ENCODE measurements at places on chromosomes 7 and 10. TPM values are rescaled to one million over a fixed set of nuclear protein-coding genes. Genes with fewer than 3 reads are reported as not detected.

The UNC5B gene
- total RNA-seq: 0.08 TPM

The MORN4 gene
- 2.7 TPM for total RNA-seq

The TCERG1L gene
- total RNA-seq: 0.10 TPM

The PNLIP gene
- not detected for total RNA-seq

The NPSR1 gene
- total RNA-seq: not detected

The RARRES2 gene
- not detected for total RNA-seq

The DDX56 gene
- 99.7 TPM for total RNA-seq

The PCLO gene
- total RNA-seq: not detected

The SFRP5 gene
- total RNA-seq: not detected

The ACHE gene
- total RNA-seq: 0.64 TPM

GRCh38 chr7:12629816-12630512, 57.5 kb upstream of the ARL4A start:
- DNase-seq: no peak

- no peak for DNase-seq
Observed at GRCh38 chr10:12727832-12728215, 273.7 kb downstream of the CCDC3 start.

- DNase-seq: peak; percentile 82
Observed at GRCh38 chr7:30478349-30479201, at the start of gene NOD1. TSS of gene NOD1 (minus strand) at chr7:30478784. CDS start at chr7:30456921, 21,863 bp downstream.

GRCh38 chr10:124978376-124978725, 36.4 kb downstream of the ZRANB1 start:
- DNase-seq: no peak

DNA sequence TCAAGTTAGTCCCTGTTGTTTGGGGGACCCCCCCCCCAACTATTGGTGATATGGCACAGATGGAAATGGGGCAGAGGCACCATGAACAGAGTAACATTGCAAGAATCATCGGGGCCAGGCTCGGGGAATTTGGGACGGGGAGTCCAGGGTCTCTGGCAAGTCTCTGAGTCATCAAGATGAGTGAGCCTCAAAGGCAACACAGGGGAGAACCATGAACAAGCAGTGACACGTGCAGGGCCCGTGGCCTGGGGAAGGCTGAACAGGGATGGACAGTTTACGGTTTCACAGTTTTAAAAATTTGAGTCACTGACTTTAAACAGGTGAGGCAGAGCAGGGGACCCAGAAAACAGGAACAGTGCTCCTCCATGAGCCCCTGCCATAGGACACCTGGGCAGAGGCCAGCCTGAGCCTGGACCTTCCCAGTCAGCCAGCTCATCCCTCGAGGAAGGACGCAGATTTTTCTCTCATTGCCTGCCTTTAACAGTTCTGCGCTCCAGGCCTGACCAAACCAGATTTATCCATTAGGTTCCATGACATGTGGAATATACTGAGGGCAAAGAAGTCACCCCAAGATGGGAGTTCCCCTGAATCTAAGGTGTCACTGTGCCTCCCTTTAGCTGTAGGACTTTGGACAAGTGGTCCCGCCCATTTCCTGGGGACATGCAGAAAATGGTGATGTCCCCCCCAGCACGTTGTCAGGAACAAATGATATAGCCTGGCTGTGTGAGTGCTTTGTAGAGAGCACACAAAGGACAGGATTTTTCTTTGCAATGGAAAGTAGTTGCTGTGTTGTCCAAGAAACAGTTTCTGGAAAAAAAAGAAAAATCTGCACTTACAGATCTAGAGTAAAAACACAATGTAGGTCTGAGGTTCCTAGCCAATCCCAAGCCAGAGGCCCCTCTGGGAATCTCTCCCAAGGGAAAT, 23.8 kb downstream of the CHST15 start:
- DNase-seq: no peak

GRCh38 chr7:50644114-50644513, 78.9 kb upstream of the DDC start:
- DNase-seq: no peak

- DNase-seq: no peak
Observed at GRCh38 chr10:73647211-73647874, 6.1 kb upstream of the MYOZ1 start.

DNA sequence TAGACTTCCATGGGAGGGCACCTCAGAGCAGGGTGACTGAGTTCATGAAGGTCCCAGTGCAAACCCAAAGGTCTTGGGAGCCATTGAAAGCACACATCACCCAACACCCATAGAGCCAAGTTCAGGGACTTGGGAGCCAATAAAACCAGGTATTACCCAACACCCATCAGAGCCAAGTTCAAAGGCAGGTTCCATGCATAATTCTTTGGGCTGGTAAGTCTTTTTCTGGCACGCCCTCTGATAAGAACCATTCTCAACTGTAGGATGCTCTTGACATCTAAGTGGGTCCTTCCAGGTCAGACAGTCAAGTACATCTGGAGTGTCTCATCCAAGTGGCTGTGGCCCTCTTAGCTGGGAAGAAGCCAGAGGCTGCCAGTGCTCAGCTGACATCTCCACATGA, 63.2 kb downstream of the EBF3 start:
- no peak for DNase-seq

- DNase-seq: no peak
Observed at GRCh38 chr7:12690041-12690878, 2.8 kb downstream of the ARL4A start.

DNA sequence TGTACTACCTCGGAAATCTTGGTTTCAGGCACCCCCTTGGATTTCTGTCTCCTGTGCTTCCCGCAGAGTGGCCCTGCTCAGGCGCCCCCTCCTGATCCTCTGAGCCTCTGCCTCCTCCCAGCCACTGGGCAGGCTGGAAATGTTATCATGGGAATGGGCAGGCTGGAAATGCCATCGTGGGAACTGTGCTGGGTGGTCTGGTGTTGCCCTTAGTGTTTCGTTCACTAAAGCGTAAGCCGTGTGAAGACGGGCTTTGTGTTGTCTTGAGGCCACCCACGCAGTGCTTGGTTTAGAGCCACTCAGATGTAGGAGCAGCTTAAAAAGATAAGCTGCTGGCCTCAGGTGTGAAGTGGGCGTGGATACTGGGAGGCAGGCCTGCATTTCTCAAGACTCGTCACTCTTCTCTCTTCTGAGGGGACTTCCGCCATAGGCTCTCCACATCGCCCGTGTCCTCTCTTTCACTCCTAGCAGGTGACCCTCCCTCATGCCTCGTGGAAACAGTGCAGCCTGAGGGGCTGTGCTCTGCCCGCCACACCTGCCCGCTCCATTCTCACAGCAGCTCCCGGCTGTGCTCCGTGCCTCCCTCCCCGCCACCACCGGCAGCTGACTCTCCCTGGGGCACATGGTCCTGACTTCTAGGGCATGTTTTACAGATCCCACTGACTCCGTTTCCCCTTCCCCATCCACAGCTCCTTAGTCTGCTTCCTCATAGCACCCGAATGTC, 28.5 kb downstream of the PPP2R2D start:
- no peak for DNase-seq

- DNase-seq: peak; percentile 80
Observed at GRCh38 chr7:6636741-6637543, at the start of gene ZNF316. TSS of gene ZNF316 (plus strand) at chr7:6637318. CDS start at chr7:6642410, 5,092 bp downstream.

- DNase-seq: no peak
Observed at GRCh38 chr10:4473977-4474376, 352.0 kb upstream of the AKR1E2 start.

DNA sequence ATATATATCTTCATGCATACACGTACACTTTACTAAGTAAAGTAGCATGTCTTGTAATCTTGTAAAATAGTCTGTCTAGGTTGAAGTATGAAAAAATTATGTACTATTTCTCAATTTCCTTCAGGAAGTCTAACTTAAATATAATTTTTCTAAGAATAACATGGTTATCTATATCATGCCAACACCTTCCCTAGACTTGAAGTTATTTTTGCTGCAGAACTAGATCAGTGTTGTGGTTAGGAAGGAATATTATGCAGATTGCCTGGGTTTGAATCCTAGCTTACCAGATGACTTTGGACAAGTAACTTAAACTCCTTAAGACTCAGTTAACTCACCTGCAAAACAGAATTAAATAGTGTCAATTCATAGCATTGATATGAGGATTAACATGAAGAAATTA, 142.2 kb upstream of the SEMA3A start:
- DNase-seq: no peak

GRCh38 chr10:110357871-110358270, 53.2 kb upstream of the SMNDC1 start:
- DNase-seq: no peak

GRCh38 chr7:92635538-92635937, 45.3 kb upstream of the FAM133B start:
- DNase-seq: no peak

DNA sequence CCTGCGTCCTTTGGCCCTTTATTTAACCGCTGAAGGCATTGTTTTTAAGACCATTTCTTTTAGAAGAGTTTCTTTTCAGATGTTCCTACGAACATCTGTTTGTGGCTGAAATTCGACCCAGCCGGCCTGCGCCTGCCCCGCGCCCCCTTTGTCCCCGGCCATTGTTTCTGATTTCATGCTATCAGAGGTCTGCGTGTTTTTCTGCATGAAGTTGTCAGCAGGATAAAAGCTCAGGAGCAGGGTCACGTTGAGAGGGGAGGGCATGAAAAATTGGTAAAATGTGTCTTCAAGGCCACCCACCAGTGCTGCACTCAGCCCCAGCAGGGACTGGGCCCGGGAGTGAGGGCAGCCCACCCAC, 43.1 kb downstream of the NKX6-2 start:
- DNase-seq: no peak

DNA sequence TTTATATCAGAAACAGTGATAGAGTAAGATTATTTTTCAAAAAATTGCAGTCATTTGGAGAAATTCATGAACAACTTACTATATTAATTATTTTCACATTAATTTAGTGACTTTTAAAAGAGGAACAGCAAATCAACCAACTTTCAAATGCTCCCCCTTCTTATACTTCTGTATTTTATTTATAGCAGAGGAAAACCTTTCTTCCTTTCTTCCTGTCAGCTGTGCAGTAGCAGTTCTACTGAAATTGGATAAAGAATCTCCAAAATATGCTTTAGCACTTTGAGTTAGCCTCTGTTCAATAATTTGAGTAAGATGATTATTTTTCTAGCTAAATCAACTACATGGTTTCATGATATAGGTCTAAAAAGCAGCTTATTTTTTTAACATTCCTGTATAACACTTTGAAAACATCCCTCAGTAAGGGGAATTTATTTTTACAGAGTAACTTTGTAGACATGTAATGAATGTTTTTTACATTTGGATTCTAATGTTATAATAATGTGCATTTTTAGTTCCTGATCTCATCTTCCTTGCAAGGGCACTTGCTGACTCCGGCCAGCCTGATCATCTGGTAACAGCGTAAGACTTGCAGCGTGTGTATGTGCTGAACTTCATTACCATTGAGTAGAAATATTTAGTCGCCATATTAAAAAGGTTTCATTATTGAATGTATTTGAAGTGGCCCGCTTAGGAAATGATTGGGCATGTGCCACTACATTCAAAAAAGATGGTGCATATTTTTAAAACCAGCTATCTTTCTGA, 158.3 kb upstream of the HDAC9 start:
- DNase-seq: no peak

DNA sequence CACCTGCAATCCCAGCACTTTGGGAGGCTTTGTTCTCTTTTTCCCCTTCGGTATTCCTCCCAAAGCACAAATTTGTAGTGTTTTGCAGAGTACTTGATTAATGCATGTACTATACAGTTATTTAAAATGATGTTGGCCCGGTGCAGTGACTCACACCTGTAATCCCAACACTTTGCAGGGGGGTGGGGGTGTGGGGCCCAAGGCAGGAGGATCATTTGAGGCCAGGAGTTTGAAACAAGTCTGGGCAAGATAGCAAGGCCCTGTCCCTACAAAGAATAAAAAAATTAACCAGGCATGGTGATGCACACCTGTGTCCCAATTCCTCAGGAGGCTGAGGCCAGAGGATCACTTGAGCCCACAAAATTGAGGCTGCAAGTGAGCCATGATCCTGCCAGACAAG, 26.8 kb upstream of the FOXK1 start:
- no peak for DNase-seq

- no peak for DNase-seq
Observed at GRCh38 chr7:127107601-127108007, 145.1 kb downstream of the GRM8 start.

- no peak for DNase-seq
Observed at GRCh38 chr10:15324611-15325010, 46.5 kb downstream of the FAM171A1 start.

DNA sequence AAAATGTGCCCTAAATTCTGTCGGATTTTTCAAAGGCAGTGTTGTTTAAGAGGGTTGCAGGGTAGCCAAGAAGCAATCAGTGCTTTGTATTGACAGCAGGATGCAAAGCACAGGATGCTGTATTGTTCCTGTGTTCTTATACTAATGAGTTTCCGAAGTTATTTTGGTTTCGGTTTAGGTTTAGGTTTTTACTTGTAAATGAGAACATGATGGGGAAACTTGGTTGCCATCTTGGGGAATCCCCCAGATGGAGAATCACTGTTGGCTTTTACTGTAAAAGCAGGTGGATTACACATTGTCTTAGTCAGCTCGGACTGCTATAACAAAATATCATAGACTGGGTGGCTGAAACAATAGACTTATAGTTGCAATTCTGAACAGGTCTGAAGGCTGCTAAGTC, 72.1 kb downstream of the INHBA start:
- no peak for DNase-seq

DNA sequence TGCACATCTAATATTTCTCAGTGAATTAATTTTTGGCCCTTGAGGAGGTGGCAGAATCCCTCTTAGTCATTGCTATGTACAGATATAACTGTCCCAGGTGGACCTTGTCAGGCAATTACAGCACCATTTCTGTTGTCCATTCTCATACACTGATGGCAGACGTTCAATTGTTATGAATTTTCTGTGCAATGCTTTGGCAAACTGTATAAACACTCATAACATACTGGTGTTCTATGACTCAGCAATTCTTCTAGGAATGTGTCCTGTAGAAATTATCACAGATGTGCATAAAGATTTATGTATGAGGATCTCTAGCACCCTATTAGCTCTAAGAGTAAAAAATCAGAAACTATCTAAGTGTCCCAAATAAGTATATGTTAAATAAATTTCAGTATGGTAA, 80.8 kb downstream of the DNAJB9 start:
- no peak for DNase-seq

DNA sequence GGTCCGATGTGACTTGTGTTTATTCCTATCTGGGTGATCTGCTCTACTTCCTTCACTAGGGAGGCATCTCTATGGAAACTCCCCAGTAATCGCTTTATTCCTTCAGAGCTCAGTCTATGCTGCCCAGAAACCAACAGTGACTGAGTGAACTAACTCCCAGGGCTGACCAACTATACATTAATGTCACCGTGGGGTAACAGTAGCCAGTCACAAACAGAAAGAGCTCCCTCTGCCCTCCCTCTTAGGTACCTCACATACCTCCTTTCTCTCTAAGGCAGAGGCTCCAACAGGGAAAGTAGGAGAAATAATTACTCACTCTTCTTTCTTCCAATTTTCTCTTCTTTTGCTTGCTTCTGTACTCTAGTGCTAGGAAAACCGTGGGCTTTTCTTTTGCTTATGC, 855.0 kb downstream of the REEP3 start:
- no peak for DNase-seq
